ENCODE measurements at places on chromosomes 7 and 10. TPM values are rescaled to one million over a fixed set of nuclear protein-coding genes. Genes with fewer than 3 reads are reported as not detected.

DNA sequence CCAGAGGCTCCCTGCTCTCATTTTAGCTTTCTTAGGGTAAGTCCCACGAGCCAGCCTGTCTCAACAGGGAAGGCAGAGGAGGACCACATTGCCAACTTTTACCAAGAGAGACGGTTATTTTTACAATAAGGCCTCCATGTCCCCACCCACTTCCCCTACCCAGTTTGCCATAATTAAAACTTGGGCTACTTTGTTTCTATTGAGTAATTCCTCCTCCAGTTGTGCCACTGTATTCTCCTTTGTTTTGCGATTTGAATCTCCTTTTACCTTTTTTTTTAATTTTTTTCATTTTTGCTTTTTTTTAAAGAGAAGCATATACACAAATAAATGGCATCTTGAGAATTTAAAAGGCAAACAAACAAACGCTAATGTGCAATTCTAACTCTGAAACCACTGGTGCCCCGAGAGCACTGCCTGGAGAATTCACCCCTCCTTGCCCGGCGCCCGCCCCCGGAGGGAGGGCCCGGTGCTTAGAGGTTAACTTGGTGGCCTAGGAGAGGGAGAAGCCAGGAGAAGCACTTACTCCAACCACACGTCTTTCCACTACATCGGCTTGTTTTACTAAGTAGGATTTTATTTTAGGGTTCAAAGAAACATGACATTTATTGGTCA lies 282.3 kb downstream of the USP6NL start:
- DNase-seq, result no peak

DNA sequence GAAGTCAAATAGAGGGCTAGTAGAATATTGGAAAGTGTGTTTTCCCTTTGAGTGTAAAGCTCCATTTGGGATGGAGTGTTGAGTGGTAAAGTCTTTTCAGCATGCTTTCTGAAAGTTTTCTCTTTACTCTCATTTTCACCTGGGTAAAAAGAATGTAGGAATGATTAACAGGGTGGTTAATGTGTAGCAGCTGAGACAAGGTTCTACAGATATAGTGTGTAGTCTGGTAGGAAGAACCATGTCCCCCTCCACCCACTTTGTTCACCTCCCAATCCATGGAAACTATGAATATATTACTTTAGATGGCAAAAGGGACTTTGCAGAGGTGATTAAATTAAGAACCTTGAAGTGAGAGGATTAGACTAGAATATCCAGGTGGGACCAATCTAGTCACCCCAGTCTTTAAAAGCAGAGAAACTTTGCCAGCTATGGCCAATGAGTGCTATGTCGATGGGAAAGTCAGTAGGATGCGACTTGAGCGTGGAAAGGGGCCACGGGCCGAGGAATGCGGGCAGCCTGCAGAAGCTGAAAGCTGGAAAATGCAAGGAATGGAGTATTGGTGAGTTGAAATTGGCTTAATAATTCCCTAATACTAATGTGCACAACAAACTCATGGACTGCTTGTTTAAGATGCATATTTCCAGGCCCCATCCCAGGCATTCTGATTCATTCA lies 166.3 kb upstream of the AHR start:
- no peak for DNase-seq

DNA sequence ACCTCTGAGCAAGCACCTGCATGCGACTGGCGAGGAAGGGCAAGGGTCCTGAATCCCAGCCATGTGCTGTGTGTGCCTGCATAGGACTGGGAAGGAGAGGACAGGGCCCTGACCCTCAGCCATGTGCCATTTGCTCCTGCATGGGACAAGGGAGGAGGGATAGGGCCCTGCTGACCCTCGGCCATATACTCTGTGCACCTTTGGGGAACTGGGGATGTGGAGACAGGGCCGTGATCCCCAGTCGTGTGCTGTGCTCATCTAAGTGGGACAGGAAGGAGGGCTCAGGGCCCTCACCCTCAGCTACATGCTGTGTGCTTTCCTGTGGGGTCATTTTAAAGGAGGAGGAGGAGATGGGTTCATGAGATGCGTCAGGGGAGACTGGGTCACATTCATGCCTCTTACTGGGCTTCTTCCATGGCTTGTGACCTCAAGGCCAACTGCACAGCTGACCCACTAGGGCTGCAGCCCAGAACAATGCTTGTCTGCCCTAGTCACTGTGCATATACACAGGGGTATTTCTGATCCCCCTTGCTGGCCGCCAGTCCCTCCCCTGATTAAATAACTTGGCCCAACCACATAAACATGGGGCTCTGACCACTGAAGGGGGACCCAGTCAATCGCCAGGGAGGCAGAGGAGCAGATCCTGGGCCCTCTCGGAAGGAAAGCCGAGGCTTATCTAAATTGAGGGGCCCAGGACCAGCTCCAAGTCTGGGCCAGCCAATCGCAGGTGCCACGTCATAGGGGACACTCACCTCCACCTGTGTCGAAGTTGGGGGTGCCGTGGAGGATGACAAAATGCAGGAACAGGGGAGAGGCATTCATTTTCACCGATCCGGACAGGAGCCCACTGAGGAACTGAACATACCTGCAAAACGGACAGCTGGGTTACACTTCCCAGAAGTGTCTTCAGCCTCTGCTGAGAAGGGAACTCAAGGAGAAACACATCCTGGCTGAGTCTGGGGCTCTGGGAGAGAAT lies 167.3 kb downstream of the TNS3 start:
- DNase-seq, result no peak

DNA sequence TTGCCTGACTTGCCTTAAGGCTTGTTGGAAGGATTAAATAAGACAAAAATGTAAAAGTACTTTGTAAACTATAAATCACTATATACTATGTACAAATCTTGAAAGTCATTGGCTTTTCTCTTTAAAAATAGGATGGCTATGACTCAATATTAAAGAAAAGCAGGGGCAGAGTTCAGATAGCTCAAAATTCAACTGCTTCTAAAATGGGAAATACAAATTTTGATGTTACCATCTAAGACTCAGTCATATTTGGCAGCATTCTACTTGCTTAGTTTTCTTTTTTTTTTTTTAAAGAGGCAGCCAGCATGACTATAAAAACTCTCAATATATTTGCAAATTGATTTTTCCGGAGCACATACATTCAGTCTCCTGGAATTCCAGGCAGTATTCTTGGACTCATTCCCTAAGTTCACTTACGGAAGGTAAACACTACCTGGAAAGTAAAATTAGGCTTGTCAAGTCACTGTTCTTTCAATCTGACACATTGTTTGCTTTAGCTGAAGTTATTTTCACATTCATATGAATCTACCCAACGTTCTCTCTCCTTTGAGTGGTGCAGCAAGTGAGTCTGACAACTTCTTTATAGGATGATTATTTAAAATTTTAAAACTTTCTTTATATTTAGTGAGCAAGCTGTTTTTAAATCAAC lies 133.8 kb upstream of the CCDC6 start:
- no peak for DNase-seq

DNA sequence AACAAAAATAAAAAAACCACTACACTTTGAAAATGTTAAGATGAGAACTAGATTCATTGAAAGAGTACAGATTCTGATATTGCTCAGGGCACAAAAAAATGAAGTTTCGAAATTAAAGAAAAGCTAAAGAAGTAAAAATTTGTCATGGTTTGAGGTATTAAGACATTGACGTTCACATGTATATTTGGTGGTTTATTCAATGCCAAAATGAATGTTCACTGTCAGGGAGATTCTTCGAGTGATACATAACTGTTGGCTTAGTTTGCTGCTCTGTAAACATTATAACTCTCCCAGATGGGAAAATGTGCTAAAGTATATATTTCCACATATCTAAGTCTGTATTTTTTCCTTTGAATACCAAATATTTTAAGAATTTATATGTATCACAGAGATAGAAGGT lies 345.0 kb downstream of the SEMA3D start:
- peak; percentile 31 for DNase-seq

- peak; percentile 22 for DNase-seq
Measured at GRCh38 chr10:114575417-114576131, 82.5 kb downstream of the ABLIM1 start.

DNA sequence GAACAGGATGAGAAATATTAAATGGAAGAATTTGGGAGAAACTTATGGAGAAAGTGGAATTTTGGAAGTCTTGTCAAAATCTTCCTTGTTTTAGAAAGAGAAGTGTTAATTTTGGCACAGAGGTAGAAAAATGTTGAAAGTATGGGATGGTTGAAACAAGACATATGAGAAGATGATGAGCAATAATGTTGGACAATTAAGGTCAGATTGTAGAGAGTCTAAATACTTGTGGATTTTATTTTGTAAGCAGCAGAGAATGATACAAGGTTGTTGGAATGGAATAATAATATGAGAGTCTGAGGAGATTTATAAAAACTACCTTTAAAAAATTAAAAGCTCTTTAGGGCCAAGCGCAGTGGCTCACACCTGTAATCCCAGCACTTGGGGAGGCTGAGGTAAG lies 34.6 kb downstream of the PHTF2 start:
- peak; percentile 29 for DNase-seq

DNA sequence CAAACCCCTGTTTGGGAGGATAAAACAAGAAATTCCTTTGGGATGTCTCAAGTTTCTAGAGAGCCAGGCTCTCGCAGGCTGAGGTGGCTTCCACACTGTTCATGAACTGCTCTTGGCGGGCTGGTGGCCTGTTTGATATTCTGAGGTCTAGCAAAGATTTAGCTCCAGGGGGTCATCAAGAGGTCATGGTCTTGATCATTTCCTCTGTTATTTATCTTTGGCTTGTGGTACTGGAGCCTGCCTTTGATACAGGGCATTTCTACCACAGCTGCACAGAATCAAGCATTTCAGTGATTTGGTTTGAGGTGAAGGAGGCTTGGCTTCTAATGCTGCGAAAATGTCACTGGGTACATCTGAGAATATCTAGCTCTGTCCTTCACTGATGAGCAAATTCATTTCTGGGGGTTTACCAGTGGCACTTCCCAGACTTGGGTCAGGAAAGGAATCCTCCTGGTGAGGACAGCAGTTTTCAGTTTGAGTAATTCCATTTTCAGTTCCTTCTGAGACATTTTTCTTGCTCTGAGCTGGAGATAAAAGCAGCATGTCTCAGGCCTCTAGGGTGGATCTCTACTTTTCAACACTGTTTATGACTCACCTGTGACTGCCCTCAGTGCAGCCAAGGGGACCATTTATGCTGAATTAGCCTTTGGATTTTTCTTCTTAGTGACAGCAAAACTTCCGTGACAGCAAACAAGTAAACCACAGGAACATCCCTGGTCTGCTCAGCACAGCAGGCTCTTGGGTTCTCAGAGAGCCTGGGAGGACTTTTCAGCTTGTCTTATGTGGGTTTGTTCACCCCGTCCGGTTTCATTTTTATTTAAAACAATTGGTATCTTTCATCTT lies 312.0 kb downstream of the RNLS start:
- DNase-seq, result peak; percentile 85

The TEX36 gene
- polyA plus RNA-seq, result 0.35 TPM

The SCIN gene
- polyA plus RNA-seq, result 0.68 TPM

The CYP3A5 gene
- 0.33 TPM for polyA plus RNA-seq
